ENCODE measurements at places on chromosomes 3 and 15.

DNA sequence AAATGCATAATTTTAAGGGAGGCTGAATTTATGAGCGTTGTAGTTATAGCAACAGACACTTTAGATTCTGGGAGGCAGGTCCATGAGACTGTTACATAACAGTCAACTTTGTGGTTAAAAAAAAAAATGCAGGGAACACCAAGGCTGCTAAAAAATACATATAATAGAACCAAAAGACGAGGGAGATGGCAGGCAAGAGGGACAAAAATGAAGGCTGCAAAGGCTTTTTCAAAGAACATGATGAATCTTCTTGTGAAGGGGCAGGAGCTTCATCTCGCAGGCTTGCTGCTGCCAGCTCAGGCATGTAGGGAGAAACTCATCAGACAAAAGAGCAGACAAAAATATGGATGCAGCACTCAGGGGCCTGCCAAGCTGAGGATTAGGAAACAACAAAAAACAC is 243.9 kb downstream of the SHQ1 start:
- no peak for DNase-seq

- no peak for DNase-seq
Observed at GRCh38 chr3:187000711-187001151, 70.4 kb downstream of the ST6GAL1 start.

GRCh38 chr3:53342353-53342752 is 5.0 kb downstream of the DCP1A start:
- DNase-seq = no peak

GRCh38 chr15:23877502-23878412 is 190.7 kb upstream of the NDN start:
- peak; percentile 7 for DNase-seq

- peak; percentile 54 for DNase-seq
Observed at GRCh38 chr3:196219194-196219969, 3.0 kb downstream of the SLC51A start.

DNA sequence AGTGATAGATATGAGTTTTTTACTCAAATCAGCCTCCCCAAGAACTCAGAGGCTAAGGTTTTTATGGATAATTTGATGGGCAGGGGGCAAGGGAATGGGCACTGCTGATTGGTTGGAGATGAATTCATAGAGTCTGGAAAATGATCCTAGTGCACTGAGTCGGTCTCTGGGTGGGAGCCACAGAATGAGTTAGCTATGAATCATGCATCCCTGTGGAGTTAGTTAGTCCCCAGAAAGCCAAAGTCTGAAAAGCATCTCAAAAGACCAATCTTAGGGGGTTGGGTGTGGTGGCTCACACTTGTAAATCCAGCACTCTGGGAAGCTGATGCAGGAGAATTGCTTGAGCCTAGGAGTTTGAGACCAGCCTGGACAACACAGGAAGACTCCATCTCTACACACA is 516.1 kb downstream of the AGBL1 start:
- DNase-seq = no peak

GRCh38 chr3:168951368-168951767 is 712.1 kb downstream of the MECOM start:
- no peak for DNase-seq

DNA sequence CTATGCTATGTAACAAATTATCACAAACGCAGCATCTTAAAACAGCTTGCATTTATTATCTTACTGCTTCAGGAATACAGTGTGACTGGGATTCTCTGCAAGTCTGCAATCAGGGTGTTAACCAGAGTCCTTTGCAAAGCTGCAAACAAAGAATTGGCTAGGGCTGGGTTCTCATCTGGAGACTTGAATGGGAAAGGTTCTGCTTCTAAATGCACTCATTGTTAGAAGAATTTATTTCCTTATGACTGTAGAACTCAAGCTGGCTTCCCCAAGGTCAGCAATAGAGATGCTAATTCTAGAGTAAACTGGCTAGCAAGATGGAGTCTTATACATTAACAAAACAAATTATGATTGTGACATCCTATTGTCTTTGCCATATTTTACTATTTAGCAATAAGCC is 673.7 kb downstream of the DIPK2A start:
- DNase-seq = no peak

DNA sequence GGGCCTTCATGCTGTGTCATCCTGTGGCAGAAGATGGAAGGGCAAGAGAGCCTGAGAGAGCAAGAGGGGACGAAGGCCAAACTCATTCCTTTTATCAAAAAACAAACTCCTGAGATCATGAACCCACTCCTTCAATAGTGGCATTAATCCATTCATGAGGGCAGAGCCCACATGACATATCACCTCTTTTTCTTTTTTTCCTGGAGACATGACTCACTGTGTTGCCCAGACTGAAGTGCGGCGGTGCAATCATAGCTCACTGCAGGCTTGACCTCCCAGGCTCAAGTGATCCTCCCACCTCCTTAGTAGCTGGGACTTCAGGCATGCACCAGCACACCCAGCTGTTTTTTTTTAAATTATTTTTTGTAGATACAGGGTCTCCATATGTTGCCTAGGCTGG is 92.0 kb upstream of the RNU6-1 start:
- no peak for DNase-seq
